ENCODE measurements at places on chromosomes 12 and 14.

DNA sequence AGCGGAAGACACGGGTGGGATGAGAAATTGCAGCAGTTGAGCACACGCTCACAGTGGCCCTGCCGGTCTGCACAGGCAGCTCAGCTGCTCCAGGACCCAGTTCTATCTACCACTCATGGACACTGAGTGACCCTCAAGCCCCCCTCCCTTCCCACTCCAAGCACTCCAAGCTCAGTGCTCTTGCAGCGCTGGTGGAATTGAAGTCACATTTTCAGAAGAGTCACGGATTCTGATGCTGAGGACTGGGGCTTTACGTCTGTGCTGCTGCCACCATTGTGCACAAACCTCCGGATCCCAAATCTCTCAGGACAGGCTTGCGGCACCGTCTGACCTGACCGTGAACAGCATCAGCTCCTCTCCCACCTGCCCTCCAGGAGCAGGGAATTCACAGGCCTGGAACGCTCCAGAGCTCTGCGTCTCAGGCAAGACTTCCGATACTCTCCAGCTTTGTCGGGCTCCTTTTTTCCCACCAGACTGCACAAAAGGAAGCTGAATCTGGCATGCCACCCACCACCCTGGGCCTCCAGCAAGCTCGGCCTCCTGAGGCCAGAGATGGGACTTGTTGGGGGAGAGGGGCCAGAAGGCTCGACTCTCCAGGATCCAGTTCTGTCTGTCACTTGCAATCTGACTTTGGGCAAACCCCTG, 213.1 kb upstream of the RTL1 start:
- DNase-seq: no peak

DNA sequence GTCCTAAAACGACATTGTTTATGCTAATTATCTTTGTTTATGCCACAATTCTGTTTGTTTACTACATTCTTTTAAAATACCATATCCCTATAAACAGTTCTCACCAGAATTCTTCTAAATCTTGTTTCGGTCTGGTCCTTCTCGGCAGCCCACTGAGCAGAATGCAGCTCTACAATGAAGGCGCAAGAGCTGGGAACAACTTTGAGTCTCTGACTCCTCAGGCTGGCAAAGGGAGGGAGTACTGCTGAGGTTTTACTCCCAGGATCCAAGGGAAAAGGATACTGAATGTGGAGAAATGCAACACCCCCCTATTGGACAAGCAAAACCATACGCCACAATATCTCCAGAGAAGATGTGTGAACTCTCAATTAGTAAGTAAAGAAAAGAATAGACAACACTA, 5.4 kb downstream of the SOX5 start:
- DNase-seq: no peak

GRCh38 chr12:38159092-38159551, 157.5 kb upstream of the ALG10B start:
- DNase-seq: no peak

- no peak for DNase-seq
Measured at GRCh38 chr12:55061024-55061423, 41.2 kb downstream of the NEUROD4 start.

GRCh38 chr14:55980970-55981369, 137.2 kb upstream of the PELI2 start:
- no peak for DNase-seq

DNA sequence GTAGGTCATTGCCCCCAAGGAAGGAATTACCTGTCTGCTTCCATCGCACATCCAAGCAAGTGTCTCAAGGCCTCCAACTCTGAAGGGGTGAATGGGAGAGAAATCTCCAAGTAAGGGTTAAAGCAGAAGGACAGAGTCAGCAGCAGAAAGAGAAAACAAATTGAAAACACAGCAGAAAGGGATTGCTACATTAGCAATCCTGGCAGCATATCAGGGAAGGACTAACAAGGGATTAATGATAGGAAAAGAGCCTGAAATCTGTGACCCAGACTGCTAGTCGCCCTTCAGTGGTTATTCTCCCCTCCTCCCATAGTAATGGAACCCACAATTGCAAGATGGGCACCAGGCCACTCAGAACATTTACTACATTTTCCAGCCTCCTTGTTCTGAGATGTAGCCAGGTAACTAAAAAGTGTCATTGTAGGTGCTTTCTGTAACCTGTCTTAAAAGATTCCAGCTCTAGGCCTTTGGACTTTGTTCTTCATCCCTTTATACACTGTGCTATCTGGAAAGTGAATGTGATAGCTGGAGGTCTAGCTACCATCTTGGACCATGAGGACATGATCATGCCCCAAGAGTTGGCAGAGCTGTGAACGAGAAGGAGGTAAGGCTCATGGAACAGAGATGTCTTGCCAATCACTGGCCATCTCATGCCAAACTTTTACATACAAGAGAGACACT, 36.0 kb downstream of the MAP3K9 start:
- DNase-seq: no peak

- no peak for DNase-seq
Measured at GRCh38 chr14:104007121-104007520, 64.8 kb upstream of the RD3L start.

- no peak for DNase-seq
Measured at GRCh38 chr12:114420944-114421335, 15.0 kb upstream of the TBX5 start.

GRCh38 chr12:33370318-33370717, 69.3 kb downstream of the SYT10 start:
- DNase-seq: no peak

- no peak for DNase-seq
Measured at GRCh38 chr12:32542428-32543229, 136.5 kb upstream of the DNM1L start.

- DNase-seq: no peak
Measured at GRCh38 chr12:12872934-12873275, 18.5 kb upstream of the GPRC5A start.

DNA sequence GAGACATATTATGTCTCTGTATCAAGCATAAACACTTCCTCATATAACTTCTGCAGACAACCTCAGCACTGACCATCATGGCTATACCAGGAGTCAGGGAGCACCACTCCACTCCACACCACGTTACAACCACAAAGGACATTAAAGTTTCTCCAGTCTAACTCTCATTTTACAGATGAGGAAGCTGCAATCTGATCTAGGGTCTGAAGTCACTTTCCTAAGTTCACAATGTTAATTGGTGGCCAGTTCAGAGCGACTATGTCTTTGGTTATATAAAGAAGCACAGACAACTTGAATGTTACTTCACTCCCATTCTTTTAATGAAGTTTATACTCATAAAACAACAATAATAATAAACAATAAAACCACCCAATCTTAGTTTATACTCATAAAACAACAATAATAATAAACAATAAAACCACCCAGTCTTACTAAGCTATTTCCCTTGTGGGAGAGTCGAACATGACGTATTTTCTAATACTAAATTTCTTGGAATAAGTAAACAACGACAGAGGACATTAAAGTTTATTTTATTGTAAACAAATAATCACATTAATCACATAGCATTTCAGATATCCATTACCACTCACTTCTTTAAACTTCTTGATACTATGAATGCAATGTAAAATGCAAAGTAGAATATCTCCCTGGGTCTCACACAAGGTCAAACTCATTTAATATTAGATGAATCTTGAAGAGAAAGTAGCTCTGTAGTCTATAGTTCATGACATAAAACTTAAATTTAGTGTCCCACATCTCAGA, 72.4 kb upstream of the SSTR1 start:
- no peak for DNase-seq

DNA sequence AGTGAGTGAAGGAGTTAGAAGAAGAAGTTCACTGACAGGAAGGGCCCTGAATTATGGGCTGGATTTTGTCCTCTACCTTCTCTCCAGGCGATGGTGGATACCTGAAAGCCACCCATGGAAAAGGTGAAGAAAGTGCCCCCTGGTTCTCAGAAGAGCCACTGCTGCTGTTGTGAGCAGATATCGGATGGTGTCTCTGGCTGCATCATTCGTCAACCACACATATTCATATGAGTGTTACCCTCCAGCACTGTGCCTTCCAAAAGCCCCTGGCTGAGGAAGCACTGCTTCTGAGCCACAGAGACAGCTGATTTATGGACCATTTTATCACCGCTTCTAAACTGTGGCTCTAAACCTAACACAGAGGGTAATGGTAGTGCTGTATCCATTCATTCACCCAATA, 2.0 kb upstream of the ACTN1 start:
- DNase-seq: no peak

GRCh38 chr12:118337194-118337838, 35.4 kb downstream of the TAOK3 start:
- DNase-seq: no peak

DNA sequence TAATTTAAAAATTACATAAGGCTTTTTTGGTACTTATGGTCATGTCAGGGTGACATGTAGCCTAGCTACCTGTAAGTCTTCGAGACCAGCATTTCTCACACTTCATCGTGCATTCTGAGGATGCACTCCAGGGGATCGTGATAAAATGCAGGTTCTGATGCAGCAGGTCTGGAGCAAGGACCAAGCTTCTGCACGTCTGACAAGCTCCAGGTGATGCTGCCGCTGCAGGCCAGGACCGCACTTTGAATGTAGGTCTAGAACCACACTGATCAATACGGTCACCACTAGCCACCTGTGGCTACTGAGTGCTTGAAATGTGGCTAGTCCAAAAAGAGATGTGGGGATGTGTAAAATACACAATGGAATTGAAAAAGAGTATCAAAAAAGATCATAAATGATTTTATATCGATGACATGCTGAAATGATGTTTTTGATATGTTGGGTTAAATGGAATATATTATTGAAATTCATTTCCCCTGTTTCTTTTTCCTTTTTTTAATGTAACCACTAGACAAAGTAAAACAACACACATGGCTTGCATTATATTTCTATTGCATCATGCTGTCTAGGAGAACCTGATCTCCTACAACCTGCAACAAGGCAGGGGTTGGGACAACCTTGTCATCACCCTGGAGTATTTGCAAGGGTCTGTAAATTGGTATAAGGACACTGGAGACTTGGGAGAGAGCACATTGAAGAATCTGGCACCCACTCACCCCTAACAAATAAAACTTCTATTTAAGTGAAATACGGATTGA, 142.4 kb downstream of the DPF3 start:
- no peak for DNase-seq

DNA sequence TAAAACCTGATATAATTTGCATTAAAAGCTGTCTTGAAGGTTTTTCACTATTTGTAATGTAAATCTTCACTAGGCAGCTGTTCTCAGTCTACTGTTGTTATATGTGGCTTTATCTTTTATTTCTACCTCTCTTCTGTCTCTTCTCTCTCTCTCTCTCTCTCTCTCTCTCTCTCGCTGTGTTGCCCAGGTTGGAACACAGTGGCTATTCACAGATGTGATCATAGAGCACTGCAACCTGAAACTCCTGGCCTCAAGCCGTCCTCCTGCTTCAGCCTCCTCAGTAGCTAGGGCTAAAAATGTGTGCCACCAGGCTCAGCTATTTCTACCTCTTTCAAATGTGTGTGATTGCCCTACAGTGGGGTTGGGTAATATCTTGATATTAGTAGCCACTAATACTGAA, 21.1 kb downstream of the FUT8 start:
- DNase-seq: no peak

DNA sequence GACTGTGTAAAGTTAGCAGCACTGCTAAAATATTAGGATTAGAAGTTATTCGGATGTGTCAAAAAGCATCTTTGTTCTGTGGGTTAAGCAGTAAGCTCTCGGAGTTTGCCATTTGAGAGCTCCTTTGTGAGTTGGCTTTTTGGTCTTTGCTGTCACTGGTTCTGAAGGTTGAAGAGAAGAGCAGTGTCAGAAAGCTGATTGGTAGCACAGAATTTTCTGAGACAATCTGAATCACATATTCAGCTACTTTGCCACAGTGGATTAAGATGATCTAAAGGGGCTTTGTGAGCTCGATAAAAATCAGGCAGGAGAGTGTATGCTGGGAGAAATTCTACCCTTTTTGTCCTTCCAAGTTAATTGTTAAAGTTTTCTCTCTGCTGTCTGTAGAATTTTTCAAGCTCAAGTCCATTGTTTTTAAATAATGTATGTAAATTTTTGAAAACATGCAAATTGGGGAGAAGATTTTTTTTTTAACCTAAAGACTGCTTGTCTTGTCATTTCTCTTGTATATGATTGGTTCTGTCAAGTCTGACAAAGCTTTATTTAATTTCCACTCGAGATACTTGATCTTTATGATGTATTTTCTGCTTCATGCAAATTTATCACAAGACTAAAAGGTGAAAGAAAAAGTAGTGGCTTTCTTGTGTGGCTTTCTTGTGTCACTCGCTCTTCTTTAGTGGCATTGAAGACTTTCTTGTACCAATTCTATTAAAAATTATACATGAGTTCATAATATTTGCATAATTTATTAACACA, 307.3 kb downstream of the EGLN3 start:
- no peak for DNase-seq

DNA sequence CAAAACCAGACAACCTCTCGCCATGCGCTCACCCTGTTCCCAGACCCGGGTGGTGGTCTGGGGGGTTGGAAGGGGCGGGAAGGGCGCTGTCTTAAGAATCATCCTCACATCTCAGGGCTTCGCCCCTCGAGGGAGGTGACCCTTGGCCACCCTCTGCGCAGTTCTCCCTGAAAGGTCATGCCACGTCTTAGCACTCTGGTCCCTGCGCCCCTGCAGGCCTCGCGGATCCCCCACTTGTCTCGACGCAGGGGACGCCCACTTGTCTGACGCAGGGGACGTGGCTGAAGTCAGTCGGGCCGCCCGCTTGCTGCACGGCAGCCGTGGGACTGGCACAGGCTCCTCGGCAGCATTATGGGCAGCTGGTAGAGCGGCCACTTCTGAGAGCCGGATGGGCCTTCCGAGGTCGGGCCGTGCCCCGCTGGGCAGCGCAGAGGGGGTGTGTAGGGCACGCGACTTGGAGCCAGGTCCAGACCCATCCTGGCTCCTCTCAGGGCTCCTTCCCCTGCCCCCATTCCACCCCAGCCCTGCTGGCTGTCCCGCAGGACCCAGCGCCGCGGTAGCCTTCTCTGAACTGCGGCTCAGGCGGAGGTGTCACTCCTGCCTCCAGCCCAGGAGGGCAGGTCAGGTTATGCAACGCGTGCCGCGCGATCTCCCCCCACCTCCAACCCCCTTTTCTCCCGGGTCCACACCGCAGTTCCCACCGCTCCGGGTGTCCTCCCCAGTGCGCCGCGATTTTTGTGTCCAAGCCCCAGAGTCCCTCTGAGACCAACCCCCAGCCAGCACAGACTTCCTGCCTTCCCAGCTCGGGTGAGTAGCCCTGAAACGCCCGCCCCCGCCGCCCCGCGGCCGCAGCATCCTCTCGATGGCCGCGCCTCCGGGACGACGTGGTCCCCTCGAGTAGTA, 40.9 kb upstream of the CAPRIN2 start:
- peak; percentile 54 for DNase-seq

DNA sequence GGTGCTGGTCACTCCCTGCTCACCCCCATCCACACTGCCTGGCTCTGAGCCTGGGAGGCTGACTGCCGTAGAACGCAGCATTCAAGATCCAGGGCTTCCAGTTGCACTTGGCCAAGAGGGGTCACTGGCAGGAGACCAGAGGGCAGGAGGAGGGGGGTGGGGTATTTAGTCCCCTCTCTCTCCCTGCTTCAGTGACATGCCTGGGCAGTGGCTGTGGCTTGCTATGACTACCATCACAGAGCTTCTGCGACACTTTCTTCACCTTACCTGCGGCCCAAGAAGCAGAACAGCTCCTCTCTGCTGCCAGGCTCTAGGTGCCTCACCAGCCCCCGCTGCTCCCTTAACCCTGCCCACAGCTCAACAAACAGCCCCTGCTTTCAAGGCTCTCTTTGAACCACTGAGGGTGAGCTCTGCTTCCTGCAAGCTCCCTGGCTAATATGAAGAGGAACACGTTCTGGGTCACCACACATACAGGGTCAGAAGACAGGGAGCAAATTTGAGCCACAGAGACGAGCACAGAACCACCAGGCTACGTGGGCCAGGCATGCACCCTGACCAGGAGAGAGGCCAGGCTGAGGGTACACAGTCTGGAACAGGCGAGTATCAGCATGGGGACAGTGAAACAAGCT, 55.7 kb downstream of the ITPK1 start:
- no peak for DNase-seq

- no peak for DNase-seq
Measured at GRCh38 chr12:63351370-63351769, 200.4 kb upstream of the AVPR1A start.

Data from activated T-helper 2 cell treated with anti-CD3 and anti-CD28 coated beads, Interferon-gamma antibody, Interleukin-2, Interleukin-4, amounts not matched to agents 10 μg/mL and 5 μg/mL and 100 μg/mL, durations not matched to agents 14 hours and 24 hours and 36 hours (primary cell).